ENCODE measurements at places on chromosomes 3 and 15.
A peak's percentile ranks its signal among the peaks of the same experiment; 100 is the strongest.

DNA sequence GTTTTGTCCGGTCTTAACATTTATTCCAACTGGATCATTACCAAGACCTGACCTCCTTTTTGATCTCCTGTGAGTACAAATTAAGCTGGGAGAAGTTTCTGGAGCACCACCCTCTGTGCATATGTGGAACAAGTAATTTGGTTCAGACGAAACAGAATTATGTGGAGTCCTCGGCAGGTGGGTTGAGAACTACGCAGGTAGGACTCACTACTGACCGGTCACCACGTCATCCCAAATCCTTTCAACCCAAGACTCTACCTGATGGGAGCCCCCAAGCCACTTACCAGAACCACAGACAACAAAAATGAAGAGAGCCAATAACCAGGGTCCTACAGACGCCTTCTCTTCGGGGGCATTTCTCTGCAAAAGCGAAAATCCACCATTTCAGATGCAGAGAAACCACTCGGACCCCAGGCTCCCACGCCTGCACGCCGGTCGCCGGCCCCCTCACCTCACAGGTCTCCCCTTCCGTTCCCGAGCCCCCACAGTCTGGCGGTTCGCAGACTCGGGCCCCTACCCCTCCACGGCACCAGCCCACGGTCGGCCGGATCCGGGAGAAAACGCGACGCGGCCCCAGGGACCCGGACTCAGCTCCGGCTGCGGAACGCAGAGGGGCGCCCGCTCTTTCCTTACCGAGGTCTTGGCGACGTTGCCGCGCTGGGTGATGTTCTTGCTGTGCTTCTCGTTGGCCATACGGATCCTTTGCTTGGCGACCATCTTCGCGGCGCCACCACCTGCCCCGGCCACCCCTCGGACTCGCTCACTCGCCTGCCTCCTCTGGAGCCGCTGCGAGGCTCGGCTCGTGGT is 674 bp downstream of the SERP1 start:
- no peak for DNase-seq

DNA sequence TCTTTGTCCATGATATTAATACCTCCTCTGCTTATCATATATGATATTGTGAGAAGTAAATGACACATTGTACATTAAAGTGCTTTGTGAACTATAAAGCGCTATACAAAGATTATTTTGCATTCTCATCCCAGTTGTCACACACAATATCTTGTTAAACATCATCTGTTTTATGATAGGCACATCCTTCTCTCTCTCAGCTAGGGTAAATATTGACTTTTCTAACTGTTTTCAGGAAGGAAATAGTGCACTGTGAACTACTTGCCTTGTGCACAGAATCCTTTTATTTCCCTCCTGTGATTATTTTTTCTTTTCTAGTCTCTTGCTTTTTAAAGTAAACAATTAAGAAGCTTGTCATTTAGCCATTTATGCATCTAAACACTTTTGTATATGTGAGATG is 388.2 kb downstream of the LPP start:
- no peak for DNase-seq

- DNase-seq = no peak
These were observed 99.7 kb upstream of the ABHD17C start for GRCh38 chr15:80595396-80595795.

DNA sequence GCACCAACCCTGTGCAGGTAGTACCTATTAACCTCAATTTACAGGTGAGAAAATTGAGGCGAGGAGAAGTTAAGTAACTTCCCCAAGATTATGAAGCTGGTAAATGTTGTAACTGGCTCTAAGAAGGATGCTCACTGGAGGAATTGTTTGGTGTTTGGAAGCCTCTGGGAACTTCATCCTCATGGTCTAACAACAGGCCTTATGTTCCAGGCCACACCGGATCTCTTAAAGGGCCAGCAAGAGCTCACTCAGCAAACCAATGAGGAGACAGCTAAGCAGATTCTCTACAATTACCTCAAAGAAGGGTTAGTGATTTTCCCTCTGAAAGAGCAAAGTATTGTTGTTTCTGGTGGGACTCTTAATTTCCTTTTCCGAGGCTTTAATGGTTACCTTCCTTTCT is 63.9 kb downstream of the CGNL1 start:
- DNase-seq = no peak

DNA sequence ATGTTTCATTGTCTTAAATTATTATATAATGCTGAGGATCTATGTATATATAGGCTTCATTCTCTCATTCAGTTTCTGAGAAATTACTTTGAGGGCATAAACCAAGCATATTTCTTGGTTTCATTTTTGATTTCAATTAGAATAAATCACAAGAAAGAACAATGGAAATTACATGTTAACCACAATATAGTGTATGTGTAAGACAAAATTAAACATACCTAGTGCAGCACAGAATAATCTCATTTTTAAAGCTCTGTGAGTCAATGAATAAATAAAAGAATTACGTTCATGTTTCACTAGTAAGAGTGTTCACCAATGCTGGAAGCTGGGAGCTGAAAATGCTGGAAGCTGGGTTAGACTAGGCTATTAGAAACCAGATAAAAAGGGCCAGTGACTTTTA is 72.8 kb downstream of the UBE3A start:
- DNase-seq = no peak

GRCh38 chr3:79018671-79019136 is 749.1 kb downstream of the ROBO1 start:
- peak; percentile 38 for DNase-seq

DNA sequence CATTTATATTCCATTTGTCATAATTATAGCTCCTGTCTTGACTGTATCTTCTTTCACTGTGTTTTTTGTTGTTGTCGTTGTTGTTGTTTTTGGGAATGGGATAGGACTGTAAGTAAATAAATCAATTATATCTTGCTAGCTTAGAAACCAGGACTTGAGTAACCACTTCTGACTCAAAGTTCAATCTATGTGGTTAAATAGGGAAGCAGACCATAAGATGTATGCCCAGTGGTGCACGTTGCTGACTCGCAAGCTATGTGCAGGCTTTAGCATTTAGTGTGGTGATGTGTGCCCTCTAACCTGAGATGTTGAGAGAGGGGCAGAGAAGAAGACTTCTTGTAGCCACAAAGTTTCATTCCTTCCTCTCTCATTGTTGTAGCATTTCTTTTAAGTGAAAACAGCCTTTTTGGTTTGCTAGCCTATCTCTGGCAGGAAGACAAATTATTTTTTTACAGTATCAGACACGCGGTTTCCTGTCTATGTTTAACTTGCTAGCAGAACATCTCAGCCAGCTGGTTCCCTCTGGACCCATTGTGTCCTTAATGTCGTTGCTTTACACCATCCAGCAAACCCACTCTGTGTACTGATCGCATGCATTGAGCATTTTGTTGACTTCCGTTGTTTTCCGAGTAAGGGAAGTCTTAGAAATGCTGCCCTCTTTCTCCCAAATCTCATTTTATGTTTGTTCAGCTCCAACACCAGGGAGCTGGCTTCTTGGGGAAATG is 52.1 kb downstream of the TGFBR2 start:
- DNase-seq = peak; percentile 88

DNA sequence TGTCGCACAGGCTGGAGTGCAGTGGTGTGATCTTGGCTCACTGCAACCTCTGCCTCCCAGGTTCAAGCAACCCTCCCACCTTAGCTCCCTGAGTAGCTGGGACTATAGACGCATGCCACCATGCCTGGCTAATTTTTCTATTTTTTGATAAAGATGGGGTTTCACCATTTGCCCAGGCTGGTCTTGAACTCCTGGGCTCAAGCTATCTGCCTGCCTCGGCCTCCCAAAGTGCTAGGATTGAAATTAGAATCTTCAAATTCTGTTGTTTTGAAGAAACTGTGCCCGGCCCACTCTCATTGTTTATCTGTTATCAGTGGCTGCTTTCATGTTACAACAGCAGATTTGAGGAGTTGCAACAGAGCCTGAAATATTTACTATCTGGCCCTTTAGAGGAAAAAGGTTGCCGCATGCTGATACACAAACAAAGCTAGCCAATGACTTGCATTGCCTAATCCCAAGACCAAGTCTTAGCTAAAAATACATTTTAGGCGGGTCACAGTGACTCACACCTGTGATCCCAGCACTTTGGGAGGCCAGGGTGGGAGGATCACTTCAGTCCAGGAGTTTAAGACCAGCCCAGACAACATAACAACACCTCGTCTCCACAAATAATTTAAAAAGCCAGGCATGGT is 43.2 kb upstream of the PPP4R2 start:
- DNase-seq = no peak
